ENCODE measurements at places on chromosomes 3 and 15.

DNA sequence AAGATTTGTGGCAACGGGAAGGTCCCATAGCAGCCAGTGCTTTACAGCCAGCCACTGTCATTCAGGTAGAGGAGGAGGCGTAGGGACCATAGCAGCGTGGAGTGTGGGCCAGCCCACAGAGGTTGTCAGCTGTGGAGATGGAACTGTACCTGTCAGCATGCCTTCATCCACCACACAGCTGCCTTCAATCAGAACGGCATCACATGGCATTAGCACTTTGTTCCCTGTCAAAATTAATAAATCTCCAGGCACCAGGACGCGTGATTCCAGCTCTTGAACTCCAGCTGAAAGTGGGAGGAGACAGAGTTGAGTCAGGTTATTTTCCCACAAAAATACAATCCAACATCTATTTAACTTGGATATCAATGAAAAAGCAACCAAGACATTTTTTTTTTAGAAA lies 84.0 kb downstream of the ATP13A4 start:
- no peak for DNase-seq

GRCh38 chr3:106130384-106131198 lies 261.8 kb upstream of the CBLB start:
- DNase-seq, result no peak

- no peak for DNase-seq
These were observed 273.6 kb downstream of the ZBBX start for GRCh38 chr3:167106456-167106855.

- DNase-seq, result no peak
These were observed 42.7 kb downstream of the HES1 start for GRCh38 chr3:194178669-194179068.

GRCh38 chr15:70265466-70265978 lies 167.8 kb upstream of the TLE3 start:
- no peak for DNase-seq

GRCh38 chr3:10263646-10264363 lies 15.5 kb downstream of the TATDN2 start:
- DNase-seq, result no peak

DNA sequence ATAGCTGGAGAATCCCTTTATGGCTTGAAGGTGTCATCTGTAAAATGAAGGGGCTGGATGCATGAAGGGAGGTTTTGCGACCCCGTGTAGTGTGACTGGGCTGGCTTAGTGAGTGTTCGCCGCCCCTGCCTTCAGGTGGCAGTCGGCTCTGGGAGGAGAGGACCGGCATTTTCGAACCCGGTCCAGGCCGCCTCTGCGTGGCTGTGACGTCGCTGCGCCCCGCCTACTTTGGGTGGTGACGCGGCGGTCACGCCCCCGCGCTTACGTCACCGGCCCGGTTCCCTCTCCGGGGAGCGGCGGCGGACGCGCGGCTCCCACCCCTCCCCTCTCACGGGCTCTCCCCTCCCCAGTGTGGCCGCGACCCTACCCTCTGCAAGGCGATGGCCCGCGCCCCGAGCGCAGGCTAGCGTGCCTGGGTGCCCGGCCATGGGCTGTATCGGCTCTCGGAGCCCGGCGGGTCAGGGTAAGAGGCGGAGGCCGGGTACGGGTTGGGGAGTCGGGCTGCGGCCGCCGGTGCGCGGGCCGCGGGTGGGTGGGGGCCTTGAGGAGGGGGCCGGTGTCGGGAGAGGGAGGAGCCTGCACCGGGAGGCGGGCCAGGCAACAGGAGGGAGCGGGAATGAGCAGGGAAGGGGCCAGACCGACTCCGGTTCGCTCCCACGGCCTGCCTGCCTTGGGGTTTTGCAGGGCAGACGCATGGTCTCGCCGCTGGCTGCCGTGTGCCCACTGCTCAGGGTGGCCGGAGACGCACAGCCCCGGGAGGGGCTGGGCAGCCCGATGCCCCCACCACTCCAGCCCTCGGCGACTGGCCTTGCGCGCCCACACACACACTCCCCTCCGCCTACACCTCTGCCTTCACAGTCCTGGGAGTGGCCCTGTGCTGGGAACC lies 1.5 kb upstream of the FAM131A start:
- DNase-seq, result no peak

DNA sequence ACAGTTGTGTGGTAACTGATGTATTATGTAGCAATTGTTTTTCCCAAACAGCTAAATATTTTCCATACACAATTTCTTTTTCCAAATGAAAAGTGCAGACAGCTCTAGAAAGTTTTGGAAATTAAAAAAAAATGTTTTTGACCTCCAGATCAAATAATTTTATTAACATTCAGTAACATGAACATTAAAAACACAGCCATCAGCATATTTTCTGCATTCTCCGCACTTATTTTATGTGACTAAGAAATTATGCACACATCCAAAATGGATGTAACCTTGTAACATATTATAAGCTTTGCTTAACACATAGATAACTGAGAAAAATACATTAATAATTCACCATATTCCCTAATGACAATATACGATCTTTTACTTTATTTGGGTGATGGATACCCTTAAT lies 224.6 kb downstream of the VGLL3 start:
- no peak for DNase-seq

- DNase-seq, result no peak
These were observed 42.5 kb downstream of the MUC20 start for GRCh38 chr3:195763076-195763830.

GRCh38 chr3:186406669-186407635 lies 44.9 kb upstream of the DGKG start:
- no peak for DNase-seq

- DNase-seq, result no peak
These were observed 50.4 kb upstream of the ADCY5 start for GRCh38 chr3:123499322-123499721.

DNA sequence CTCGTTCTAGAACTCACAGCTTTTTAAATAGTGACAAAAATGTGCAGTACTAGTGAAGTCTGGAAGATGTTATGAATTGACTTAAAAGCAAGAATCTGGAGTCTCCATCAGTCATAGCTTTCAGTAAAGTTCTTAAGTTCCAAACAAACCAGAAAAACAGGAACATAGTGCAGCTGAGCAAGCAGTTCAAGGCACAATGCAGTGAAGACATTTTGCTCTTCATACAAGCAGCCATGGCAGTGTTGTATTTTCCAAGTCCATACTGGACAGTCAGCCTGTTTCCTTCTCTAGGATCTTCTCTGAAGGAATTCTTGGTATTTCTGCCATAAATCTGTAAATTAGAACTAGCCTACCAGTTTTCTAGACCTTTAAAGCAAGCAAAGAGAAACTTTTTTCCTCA lies 90.5 kb downstream of the LRRC28 start:
- DNase-seq, result no peak

DNA sequence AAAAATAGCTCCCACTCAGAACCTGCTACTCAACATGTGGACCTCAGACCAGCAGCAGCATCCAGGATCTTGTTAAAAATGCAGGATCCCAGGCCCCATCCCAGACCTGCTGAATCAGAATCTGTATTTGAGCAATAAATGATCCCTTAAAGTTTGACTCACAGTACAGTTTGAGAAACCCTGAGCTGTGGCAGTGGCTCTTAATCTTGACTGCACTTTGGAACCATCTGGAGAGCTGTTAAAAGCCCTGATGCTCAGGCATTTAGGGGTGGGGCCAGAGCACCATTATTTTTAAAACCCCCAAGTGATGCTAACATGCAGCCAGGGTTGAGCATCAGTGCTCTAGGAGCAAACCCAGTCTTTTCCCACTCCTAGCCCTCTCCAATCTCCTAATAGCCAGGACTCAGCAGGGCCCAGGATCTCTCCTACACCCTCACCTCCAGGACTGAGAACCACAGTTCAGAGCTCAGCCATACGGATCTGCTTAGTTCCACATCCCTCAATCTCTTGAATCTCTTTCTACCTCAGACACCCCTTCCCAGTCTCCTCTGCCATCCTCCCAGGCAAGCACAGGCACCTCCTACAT lies 10.2 kb downstream of the RFTN1 start:
- no peak for DNase-seq

- DNase-seq, result no peak
These were observed 15.5 kb upstream of the MUC13 start for GRCh38 chr3:124950026-124950425.

DNA sequence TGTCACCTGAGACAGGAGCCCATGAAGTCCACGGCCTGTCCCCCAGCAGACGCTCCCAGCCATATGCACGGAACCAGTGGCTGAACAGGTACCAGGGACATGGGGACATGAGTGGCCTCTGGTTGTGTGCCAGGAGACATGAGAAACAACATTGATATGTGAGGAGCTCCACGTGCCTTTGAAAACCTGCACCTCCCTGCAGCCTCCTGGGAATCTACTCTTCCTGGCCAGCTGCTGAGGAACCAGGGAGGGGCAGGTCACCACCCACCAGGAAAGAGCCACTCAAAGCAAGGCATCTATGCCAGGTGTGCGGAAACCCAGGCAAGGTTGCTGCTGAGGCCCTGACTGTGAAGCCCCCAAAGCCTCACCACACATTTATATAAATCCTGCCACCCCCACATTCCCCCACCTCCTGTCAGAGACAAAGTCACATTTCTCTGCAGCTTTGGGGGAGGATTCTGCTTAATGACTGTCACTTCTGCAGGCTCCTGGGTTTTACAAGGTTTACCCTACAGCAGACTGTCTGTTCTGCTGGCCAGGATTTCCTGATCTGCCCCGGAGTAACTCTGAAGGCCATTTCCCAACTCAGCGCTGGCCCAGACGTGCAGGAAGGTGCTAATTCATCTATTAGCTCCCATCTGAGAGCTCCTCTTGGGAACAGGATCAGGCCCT lies 110.8 kb downstream of the ADCY5 start:
- no peak for DNase-seq

GRCh38 chr3:69058180-69058946 lies 6.2 kb upstream of the TMF1 start:
- DNase-seq, result no peak

DNA sequence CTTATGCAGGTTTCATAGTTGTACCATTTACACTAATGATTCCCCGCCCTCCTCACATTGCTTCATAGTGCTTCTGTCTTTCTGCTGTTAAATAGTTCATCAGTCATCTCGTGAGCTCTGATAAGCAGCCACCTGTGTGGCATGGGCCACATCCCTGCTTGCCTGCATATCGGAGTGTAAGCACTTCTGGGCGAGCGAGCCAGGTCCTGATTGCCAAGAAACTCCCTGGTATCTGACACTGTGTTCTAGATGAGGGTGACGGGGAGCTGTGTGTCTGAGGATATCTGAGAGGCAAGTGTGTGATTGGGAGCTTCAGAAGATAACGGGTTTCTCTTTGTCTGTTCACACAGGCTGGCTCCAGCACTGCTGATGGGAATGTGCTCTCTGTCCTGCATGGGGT lies 130.6 kb downstream of the LRIG1 start:
- no peak for DNase-seq

GRCh38 chr15:39132954-39133600 lies 447.8 kb upstream of the THBS1 start:
- no peak for DNase-seq

- DNase-seq, result no peak
These were observed 121.5 kb downstream of the PLCL2 start for GRCh38 chr3:17006132-17006852.

DNA sequence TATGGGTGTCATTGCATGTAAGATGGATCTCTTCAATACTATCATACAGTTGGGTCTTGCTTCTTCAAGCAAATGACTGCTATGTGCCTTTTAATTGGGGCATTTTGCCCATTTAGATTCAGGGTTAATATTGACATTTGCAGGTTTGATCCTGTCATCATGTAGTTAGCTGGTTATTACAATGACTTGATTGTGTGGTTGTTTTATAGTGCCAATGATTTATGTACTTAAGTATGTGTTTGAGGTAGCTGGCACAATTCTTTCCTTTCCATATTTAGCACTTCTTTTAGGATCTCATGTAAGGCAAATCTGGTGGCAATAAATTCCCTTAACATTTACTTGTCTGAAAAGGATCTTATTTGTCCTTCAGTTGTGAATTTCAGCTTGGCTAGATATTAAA lies 267.5 kb downstream of the VGLL3 start:
- no peak for DNase-seq

DNA sequence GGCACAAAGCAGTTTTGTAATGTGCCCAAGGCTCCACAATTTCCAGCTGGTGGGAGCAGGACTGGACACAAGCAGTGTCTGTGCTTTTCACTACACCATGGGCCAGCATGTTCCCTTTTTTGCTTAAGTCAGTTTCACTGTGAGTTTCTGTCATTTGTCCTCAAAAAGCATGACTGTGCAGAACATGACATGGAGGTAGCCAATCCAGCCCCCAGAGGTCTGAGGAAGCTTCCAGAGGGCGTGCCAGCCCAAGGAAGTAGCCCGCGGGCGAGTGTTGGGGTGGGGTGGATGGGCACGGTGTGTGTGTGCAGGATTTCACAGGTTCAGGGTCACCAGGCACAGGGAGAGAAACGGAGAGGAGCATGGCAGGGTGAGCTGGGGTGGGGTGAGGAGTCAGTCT lies 8.0 kb upstream of the EEFSEC start:
- DNase-seq, result no peak

- DNase-seq, result no peak
These were observed 906.0 kb upstream of the ALCAM start for GRCh38 chr3:104460477-104461406.

GRCh38 chr15:50798684-50799083 lies 33.2 kb upstream of the SPPL2A start:
- DNase-seq, result no peak

DNA sequence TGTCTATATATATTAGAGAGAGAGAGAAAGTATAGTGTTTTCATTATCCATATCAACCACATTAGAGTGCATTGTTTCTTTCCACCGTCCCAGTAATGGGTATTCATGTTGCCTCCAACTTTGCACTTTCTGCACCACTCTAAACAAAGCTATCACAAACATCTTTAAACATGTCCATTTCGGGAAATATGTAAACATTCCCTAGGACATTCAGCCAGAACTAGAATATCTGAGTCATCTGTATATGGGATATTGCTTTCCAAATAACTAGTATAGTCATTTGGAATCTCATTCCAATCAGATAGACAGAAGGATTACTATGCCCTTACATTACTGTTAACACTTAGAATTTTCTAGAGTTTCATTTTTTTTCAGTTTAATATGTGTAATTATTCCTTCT lies 914.9 kb upstream of the EPHA6 start:
- no peak for DNase-seq

GRCh38 chr3:101850246-101851051 lies 1.1 kb downstream of the NFKBIZ start:
- no peak for DNase-seq

- no peak for DNase-seq
These were observed 20.6 kb downstream of the ARHGAP31 start for GRCh38 chr3:119314821-119315220.

GRCh38 chr15:91857772-91858171 lies 4.3 kb downstream of the SLCO3A1 start:
- no peak for DNase-seq

- DNase-seq, result no peak
These were observed 99.4 kb downstream of the GABRB3 start for GRCh38 chr15:26673445-26673844.

Measured in HS-27A (cell line).